ENCODE measurements at places on chromosomes 4 and X.

- no peak for DNase-seq
These were observed 24.8 kb downstream of the SLC2A9 start for GRCh38 chr4:9996319-9997110.

DNA sequence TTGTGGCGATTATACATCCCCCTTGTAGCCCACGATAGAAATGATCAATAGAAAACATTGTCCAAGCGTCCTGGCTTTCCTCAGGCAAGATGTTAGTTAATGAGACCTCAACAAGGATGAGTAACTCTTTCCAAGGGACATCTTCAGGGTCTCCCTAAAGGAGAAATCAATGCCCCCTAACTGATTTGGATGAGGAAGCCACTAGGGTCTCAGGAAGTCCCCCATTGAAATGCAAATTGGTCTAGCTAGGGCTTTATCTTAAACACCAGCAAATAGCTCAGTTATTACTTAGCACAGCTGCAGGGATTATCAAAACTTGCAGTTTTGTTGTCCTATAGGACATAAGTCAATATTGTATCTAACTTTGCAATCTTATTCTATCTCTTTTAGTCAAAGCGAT lies 721.5 kb downstream of the IL1RAPL1 start:
- DNase-seq: no peak

DNA sequence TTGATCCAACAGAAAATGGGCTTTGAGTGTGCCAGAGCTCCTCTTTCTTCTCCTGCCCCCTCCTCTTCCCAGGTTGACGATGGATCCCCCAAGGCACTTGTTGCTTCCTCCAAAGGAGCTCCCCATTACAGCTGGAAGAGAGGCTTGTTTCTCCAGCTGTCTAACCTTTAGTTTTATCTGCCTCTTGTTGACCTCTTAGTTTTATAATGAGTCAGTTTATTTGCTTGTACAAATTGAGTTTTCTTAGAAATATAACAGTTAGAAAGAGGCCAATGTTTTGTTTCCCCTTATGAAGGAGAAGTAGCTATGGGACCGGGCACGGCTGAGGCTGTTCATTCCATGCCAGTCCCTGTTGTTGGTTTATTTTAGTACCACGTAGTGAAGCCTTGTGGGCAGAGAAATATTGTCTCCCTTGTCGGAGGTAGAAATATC lies 158.2 kb downstream of the SPRY1 start:
- no peak for DNase-seq

DNA sequence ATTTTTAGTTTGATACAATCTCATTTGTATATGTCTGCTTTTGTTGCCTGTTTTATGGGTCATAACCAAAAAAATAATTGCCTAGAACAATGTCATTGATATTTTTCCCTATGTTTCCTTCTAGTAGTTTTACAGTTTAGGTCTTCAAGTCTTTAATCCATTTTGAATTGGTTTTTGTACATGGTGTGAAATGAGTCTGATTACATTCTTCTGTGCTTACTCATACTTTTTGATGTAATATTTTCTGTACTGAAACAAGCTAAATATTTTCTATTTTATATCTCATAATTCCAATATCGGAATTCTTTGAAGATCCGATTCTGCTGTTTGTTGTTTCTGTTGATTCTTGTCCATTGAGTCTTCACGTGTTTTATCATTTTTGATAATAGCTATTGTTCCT lies 10.6 kb downstream of the TMEM156 start:
- DNase-seq: no peak

DNA sequence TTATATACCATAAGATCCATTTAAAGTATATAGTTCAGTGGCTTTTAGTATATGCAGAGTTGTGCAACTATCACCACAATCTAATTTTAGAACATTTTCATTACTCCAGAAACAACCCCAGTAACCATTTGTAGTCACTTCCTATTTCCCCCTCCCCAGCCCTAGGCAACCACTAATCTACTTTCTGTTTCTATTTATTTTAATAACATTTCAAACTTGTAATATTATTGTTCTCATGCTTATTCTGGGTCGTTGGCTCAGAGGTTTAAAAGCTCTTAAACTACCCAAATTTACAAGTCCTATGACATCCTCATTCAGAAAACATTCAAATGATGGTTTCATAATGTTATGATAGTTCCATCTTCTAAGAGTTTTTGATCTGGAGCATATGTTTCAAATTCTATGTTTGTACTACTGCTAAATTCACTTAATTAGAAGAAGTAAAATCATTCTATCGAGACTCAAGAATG lies 18.4 kb downstream of the XIAP start:
- peak; percentile 21 for DNase-seq

DNA sequence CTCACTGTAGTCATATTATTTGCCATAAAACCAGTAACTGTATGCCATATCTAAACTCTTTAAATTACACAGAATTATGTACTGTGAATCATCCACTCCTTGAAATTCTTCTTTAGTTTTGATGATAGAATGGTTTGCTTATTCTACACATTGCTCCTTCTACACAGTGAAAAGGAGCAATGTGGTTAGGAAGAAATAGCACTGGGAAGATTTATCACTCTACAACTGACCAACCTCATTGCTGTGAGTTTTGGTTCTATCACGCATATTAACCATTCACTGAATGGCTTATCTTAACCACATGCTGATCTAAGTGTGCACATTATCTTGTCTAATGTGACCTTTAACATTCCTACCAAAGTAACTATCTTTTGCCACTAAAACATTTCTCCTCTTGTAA lies 415.7 kb upstream of the NDST4 start:
- DNase-seq: no peak

Data from activated naive CD4-positive, alpha-beta T cell treated with anti-CD3 and anti-CD28 coated beads, Interleukin-2, amount 10 ng/mL, durations not matched to agents 7 days and 5 days (primary cell).